ENCODE measurements at places on chromosomes 2 and 18.
A peak's percentile ranks its signal among the peaks of the same experiment; 100 is the strongest.

- DNase-seq: no peak
Observed at GRCh38 chr2:70574109-70574508, 20.5 kb upstream of the TGFA start.

- no peak for DNase-seq
Observed at GRCh38 chr2:166234112-166234846, 106.5 kb upstream of the SCN1A start.

GRCh38 chr2:84041506-84041905 lies 417.6 kb downstream of the SUCLG1 start:
- no peak for DNase-seq

GRCh38 chr2:218342837-218343236 lies 13.8 kb upstream of the CATIP start:
- no peak for DNase-seq

DNA sequence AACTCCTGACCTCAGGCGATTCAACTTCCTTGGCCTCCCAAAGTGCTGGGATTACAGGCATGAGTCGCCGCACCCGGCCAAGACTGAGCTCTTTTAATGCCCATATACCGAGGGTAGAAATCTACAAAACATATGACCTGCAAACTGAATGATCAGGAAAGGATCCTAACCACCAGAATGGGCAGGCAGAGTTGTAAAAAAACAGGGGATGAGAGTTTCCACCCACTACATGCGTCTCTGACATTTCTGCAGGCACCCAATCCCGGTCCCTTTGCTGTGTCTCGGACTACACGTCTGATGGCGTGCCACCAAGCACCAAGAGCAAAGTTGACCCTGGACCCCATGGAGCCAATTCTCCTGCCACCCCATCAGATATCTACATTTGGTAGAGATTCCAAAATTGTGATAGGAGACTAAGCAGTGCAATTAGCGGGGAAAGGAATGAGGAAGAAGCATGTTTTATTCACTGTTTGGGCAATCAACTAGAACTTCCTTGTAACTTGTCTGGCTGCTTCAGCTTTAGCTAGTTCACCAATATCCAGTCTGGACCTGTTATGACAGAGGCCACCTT lies 74.1 kb downstream of the ATP8B1 start:
- DNase-seq: no peak

DNA sequence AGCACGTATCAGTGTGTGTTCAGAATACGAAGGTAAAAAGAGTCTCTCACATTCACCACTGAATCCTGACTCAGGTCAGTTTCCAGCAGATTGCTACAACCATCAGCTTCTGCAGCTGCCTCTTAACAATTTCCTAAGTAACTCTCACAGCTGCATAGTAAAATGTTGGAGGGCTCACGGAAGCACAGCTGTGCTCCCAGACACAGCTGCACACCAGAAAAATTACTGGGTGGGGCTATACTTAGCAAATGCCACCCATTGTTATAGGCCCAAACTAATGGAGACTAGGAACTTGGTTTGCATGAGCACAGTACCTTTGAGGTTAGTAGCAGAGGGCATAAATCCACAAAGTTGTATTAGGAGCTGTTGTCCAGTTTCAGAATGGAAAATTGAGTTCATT lies 153.9 kb upstream of the ERBB4 start:
- no peak for DNase-seq

DNA sequence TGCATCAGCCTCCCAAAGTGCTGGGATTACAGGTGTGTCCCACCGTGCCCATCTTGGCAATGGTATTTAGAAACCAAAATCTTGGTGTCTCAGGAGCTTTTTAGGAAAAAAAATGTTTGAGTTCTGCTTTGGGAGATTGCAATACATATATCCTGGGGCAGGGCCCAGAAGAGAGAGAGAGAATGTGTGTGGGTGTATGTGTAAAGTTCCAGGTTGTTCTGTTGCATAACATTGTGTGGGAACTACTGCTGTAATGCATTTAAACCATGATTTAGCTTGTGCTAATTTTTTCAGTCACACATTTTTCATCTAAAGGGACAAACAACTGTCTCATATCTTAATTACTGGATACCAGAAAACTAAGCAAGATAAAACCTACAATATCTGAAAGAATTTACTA lies 70.8 kb upstream of the NABP1 start:
- DNase-seq: no peak

- no peak for DNase-seq
Observed at GRCh38 chr2:22403748-22404147, 981.2 kb upstream of the KLHL29 start.

GRCh38 chr2:178441426-178441825 lies 9.5 kb downstream of the PRKRA start:
- DNase-seq: no peak

GRCh38 chr18:45571714-45572113 lies 43.6 kb upstream of the SLC14A2 start:
- DNase-seq: no peak

DNA sequence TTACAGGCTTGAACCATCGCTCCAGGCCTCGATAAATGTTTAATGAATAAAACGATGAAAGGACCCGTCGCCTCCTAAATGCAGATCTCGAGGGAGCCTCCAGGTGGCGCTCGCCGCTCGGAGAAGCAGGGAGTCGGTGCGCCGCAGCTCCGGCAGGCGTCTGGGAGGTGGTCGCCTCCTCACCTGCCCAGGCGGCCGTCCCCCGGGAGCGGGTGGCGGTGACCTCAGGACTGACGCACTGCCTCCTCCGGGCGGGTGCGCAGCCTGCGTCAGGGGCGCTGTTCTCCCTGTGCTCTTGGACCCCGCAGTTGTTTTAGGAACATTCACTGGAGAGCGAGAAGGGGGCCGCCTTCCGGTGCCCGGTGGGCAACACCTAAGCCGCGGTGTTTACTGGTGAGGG lies 38.6 kb upstream of the POLE4 start:
- DNase-seq: peak; percentile 49

GRCh38 chr2:39733070-39733674 lies 45.9 kb downstream of the THUMPD2 start:
- no peak for DNase-seq

GRCh38 chr2:218871345-218872302 lies 9.0 kb upstream of the WNT10A start:
- no peak for DNase-seq

GRCh38 chr2:88092773-88093172 lies 25.1 kb downstream of the SMYD1 start:
- DNase-seq: no peak
